ENCODE measurements at places on chromosomes 5 and 9.

DNA sequence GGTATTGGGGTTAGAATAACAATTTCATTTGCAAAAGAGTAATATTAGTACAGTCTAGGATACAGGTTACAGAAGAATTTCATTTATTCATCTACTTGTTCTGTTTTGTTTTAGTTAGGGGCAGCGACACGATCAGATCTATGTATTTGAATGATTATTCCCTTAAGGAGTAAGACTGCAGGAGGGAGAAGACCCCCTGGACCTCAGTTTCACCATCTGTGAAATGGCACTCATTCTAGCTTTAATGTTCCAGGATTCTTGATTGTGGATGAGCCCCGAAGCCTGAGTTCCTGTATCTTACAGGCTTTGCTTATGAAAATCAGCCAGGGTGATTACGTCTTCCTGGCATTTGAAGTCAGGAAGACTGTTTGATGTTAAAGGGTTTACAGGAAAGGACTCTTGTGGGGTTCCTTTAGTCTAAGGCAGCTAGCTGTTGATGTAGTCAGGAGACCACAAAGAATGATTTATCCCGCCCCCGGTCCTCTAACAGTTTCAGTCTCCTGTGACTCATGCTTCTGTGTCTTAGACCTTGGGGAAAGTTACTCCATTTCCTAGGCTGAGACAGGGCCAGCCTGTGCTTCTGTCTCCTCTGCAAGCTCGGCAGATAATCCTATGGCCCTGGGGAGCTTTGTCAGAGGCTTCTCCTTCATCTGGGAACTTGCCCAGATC, 11.5 kb downstream of the SMIM3 start:
- peak; percentile 99 for DNase-seq

GRCh38 chr9:117149996-117150395, 264.9 kb downstream of the ASTN2 start:
- DNase-seq: no peak

DNA sequence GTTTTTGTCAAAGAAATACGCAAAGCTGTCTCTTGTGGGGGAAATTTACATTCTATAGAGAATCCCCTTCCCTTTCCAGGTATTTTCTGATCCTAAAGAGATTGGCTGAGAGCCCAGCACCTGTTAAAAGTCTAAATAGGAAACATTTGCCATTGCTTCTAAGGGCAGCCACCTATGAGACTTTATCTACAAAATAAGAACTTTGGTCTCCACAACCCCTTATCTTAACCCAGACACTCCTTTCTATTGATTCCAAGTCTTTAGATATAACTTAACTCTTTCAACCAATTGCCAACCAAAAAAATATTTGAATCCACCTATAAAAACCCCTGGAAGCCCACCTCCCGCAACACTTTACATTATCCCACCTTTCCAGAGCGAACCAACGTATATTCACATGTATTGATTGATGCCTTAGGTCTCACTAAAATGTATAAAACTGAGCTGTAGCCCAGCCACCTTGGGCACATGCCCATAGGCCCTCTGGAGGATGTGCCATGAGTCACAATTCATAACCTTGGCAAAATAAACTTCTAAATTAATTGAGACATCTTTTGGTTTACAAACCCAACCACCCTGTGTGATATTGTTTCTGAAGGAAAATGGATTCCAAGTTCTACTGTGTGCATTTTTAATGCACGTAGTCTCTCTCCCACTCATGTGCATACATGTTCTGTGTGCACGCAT, 211.4 kb downstream of the GAS1 start:
- no peak for DNase-seq

DNA sequence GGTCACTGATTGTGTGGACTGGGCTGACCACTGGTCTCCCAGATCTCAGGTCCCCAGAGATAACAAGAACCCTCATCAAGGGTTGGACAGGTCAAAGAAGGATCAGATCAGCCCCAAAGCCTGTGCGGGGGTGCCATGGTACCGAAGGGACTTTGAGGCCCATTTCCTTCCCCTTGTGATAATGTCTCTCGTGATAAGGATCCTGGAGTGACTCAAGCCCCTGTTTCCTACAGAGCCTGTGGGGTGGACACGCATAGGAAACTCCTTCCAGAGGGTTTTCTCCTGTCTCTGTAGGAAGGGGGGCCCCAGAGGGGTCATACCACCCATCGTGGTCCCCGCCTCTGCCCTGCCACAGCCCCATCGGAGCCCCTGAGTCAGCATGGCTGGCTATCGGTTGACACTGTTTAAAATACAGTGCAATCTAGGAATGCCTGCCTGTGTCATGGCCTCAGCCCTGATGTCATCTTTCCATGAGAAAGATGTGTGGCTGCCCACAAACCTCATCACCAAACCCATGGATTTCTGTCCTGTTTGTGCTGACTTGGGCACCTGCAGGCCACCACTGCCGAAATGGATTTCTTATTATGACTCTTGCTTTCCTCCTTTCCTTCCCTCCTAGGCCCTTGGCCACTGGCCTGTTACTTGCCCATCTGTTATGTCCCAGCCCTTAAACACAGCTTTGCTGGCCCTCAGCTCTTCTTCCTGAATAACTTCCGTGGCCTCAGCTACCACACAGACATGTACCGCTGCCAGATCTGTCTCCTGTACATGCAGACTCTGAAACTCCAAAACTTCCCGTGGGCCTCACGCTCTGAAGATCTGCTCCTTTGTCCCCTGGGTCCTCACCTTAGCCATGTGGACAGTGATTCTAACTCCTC, 2.9 kb upstream of the CSF2 start:
- peak; percentile 29 for DNase-seq

DNA sequence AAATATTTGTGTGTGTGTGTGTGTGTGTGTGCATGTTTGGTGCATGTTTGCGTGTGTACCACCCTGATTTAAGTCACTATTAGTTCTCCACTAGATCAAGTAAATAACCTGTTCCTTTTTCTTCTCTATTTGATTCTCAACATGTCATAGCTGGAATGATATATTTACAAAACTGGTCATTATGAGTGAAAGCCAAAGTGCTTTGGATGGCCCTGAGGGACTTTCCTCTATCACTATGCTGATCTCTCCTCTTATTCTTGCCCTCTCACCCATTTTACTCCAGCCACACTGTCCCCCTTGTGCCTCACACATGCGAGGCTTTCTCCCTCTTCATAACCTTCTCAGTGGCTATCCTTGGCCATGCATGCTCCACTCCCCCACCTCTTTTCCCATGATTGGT, 144.6 kb upstream of the NMUR2 start:
- DNase-seq: no peak

DNA sequence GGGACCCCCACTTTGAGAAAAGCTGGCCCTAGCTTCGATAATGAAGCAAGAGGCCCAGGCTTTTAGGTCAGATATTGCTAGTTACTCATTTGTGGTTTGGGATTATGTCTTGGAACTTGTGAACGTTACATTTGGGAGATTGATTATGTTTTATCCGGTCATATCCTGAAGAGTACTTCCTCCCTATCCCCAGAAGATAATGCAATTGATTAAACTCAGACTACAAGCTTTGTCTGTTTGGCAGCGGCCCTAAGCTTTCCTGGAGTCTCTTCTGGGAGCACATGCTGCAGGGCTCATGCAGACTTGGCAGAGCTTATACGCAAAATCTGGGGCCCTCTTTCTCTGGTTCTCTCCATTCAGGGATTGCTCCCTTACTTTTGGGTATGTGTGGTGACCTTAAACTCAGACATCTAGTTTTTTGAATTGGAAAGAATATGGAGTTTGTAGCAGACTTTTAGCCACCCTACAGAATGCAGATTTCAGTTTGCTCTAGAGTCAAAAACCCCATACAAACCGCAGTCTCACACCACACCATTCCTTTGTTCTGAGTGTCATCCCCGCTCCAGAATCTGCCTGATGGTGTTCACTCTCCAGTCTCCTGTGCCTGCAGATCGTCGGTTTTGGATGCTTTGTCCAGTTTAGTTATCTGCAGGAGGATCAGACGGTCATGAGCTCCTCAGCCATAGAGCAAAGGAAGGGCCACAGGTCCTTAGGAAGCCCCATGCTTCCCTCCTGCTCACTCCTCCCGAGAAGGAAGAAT, 449.5 kb upstream of the TRPC7 start:
- DNase-seq: peak; percentile 88

DNA sequence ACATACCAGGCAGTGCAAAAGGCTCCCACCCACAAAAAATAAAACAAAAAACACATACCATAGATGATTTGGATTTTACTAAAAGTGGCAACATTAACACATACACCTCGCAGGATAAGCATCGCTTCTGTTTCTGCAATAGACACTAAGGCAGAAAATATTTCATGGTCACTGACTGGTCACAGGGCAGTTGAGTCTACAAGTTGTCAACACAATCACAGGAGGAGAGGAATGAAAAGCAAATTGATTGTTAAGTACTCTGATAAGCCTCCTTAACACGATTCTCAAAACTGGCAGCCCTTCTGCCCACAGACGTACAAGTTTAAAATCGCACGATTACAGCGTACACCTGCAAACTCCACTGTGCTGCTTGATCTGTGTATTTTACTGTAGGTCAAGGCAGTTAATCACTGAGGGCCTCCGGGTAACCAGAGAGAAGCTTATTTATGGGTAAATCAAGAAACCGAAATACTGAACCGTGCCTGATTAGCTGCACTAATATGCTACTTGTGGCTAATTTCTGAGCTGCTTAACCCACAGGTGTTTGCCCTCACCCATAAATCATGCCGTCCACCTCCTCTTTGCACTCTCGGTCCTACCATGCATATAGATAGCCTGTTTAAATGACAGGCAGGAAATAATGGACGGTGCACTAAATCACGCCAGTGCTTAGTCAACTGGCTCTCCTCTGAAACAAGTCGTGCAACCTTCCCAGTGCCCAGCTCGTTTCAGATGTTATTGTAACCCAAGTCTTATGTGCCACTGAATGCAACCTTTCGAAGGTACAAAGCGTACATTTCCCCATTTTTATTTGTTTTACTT, 659.4 kb upstream of the ADAMTS16 start:
- no peak for DNase-seq

- no peak for DNase-seq
These were observed 2.5 kb downstream of the FREM1 start for GRCh38 chr9:14907696-14908095.

DNA sequence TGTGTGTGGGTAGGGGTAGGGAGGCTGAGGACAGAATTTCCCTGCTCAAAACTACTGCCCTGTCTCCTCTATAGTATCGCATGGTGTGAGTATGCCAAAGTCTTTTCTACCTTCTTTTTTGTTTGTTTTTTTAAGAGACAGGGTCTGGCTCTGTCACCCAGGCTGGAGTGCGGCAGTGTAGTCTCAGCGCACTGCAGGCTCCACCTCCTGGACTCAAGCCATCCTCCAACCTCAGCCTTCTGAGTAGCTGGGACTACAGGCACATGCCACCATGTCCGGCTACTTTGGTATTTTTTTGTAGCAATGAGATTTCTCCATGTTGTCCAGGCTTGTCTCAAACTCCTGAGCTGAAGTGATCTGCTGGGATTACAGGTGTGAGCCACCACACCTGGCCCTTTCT, 2.5 kb downstream of the SRP19 start:
- no peak for DNase-seq

DNA sequence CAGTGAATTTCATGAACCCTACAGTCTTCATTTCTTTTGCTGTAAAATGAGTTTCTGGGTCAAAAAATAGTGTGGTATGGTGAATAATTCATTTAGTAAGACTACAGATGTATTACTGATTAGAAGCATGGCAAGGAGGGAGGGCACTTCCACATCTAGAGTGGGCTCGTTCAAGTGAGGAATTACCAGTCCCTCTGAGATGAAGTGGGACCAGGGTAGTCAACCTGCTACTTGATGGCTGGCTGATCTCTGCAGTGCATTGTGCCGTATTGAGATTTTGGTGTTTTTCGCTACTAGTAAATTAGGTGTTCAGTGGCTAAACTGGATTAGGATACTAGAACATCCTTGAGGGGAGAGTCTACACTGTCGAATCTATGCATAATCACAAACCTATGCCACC, 10.8 kb downstream of the CDC37L1 start:
- no peak for DNase-seq

DNA sequence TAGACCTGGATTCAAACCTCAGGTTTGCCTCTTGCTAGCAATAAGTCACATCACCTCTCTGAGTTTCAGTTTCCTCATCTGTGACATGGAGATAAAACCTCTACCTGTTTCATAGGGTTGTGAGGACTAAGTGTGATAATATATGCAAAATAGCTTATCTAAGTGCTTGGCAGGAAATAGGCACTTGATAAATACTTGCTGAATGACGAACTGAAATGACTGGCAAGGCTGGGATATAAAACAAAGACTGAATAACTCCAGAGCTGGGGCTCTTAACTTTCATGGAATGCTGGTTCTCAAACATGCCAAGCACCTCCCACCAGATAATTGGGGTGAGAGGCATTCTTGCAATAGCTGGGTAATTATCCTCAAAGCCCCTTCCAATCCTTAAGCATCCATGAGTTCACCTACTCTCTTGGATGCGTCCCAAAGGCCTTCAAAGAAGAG, 87.6 kb downstream of the ADRB2 start:
- DNase-seq: peak; percentile 97

GRCh38 chr5:108149369-108149768, 232.5 kb downstream of the FBXL17 start:
- no peak for DNase-seq

- DNase-seq: peak; percentile 71
These were observed 40.8 kb upstream of the GLRX start for GRCh38 chr5:95863383-95863757.

Data from fibroblast of skin of right quadriceps (primary cell).